T1000 (cell line): ENCODE measurements at places on chromosomes 3 and 15.

- no peak for DNase-seq
Observed at GRCh38 chr3:187398955-187399354, 30.8 kb downstream of the RTP4 start.

- no peak for DNase-seq
Observed at GRCh38 chr3:64884536-64884935, 196.7 kb upstream of the ADAMTS9 start.

- DNase-seq = no peak
Observed at GRCh38 chr3:152309031-152309430, 40.3 kb downstream of the MBNL1 start.

DNA sequence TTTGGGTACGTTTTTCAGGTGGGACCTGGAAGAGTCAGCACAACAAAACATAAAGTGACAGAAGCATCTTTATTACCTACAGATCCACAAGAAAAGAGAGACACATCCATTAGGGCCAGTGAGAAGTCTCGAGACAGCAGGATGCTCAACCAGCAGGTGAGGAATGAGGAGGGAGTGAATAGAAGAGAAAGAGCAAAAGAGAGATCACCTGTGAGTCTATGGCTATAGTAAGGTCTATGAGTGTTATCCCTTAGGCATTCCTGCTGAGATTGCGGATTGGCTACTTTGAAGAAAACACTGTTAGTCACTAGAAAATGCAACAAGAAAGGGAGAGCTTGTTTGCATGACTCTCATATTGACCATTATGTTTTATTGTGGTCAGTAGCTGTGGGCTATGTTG, 1556.2 kb upstream of the GBE1 start:
- DNase-seq = no peak

GRCh38 chr3:195580744-195581443, 2.8 kb downstream of the APOD start:
- DNase-seq = no peak

GRCh38 chr3:182904164-182904563, 76.2 kb downstream of the DCUN1D1 start:
- no peak for DNase-seq

- no peak for DNase-seq
Observed at GRCh38 chr15:78893538-78893937, 20.8 kb downstream of the MORF4L1 start.

GRCh38 chr15:76169911-76170800, 110.4 kb downstream of the TMEM266 start:
- no peak for DNase-seq

- DNase-seq = no peak
Observed at GRCh38 chr15:80395616-80396015, 8.6 kb upstream of the ARNT2 start.

DNA sequence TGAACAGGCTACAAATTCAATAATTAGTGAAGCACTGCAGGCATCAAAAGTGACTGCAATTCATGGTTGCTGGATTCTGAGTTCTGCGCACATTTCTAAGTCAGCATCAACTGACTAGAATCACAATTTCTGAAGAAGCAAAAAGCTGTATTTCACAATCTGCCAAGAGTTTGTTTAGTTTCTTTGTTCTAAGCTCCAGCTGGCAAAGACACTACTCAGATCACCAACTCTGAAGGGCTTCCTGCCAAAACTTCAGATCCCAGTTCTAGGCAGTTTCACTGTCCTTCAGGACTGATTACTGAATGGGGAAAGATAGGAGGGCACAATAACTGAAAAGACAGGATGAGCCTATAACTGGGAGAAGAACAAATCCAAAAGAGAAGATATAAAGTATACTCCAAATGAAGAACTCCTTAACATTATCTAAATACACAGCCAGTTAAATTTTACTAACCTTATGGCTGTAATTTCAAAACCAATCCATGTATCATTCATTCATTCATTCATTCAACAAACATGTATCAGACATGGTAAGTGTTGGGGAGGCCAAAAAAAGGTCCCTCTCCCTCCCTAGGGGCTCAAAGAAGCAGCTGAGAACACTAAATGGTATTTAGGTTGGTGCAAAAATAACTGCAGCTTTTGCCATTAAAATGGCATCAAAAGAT, 17.1 kb downstream of the TJP1 start:
- no peak for DNase-seq
